Suppressor macrophage (primary cell): ENCODE measurements at places on chromosomes 16 and 17.
A peak's percentile ranks its signal among the peaks of the same experiment; 100 is the strongest.

DNA sequence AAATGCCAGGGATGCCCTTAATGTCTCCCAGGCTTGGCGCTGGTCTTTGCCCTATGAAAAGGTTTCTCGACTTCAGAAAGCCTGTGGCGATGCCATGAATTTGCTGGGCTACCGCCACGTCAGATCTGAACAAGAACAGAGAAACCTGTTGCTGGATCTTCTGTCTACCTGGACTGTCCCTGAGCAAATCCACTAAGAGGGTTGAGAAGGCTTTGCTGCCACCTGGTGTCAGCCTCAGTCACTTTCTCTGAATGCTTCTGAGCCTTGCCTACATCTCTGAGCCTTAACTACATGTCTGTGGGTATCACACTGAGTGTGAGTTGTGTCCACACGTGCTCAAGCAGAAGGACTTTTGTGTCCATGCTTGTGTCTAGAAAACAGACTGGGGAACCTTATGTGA lies 11.4 kb downstream of the CHST4 start:
- peak; percentile 54 for DNase-seq

DNA sequence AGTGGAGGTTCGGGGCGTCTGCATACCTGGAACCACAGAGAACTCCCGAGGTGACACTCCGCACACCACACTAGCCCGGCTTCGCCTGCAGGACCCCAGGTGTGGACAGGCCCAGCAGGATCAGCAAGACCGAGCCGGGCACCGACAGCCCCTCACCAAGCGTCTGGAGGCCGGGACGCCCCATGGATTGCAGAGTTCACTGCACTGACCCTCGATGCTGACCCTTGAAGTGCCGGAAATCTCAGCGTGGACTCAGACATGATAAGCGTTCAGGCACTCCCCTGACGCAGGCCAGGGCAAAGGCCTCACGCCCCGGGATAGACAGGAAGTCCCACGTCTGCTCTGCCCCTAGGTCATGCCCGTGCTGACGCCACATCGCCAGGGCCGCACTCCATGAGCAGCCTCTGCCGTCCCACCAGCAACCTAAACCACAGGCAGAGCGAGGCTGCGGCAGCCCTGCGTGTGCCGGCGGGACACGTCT lies 26.0 kb downstream of the ACSF3 start:
- DNase-seq: no peak

GRCh38 chr17:28125526-28126378 lies 83.3 kb downstream of the NLK start:
- DNase-seq: no peak

DNA sequence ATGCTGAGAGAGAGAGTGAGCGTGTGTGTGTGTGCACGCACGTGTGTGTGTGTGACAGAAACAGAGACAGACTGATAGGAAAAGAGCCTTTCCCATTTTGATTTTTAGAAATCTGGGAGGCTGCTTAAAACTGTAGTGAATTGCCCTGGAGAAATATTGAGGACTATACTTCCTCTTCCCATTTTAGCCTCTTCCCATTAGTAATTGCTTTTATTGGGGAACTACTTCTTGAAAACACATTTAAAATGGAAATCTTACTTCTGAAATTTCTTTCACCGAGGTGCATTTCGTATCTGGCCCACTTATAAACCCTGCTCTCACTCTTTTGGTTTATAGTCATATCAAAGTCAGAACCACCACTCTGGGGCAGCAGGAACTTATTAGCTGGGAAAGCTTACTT lies 47.1 kb downstream of the NUP93 start:
- peak; percentile 42 for DNase-seq

DNA sequence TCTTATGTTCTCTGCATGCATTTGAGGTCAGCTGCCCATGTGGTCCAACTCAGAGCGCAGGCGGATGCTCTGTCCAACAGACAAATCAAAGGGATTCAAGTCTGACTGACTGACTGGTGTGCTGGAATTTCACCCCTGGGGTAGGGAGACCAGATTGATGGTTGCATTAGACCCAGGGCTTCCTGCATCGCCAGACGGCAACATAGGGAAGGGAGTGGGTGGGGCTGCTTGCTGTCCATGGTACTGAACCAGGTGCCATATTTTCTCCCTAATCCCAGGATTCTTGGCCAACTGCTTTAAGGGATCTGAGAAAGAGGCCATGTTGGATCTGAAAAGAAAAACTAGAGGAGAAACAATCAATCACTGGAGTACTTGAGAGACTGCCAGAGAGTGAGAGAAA lies 332.0 kb downstream of the XYLT1 start:
- DNase-seq: no peak

DNA sequence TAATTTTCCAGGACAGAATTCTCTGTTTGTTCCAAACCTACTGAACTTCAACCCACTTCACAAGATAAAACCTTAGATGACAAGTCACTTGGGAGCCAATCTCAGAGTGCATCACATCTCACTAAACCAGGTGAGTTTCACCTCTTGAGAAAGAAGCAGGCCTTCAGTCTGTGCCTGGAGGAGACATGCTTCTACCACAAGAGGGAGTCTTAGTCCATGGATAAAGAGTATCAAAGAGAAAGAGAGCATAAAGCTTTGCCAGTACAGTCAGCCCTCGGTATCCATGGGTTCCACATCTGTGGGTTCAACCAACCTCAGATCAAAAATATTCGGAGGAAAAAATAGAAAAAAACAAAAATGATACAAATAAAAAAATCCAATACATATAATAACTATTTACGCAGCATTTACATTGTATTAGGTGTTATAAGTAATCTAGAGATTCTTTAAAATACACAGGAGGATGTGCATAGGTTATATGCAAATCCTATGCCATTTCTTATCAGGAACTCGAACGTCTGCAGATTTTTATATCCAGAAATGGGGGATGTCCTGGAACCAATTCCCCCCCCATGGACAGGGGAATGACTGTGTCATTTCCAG lies 37.7 kb downstream of the DUSP14 start:
- DNase-seq: peak; percentile 31

DNA sequence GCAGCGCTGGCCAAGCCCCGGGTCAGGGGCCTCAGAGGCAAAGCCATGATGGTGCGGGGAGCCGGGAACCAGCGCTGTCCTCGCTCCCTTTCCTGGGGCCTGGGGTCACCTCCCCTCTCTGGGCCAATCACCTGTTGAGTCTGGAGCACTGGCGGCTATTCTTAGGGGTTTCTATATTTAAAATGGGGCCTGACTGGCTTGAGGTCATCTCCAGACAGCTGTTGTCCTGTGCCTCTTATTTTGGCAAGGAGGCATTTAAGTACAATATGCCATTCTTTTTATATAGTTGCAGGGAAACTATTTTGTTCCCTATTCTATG lies at the start of gene COX6A2:
Gene COX6A2, minus strand, starts transcription at position 82 of the 319 bp plus-strand sequence. Its CDS starts 35 bp downstream, at position 47.
- no peak for DNase-seq

GRCh38 chr16:12494661-12495060 lies 309.0 kb downstream of the CPPED1 start:
- no peak for DNase-seq

DNA sequence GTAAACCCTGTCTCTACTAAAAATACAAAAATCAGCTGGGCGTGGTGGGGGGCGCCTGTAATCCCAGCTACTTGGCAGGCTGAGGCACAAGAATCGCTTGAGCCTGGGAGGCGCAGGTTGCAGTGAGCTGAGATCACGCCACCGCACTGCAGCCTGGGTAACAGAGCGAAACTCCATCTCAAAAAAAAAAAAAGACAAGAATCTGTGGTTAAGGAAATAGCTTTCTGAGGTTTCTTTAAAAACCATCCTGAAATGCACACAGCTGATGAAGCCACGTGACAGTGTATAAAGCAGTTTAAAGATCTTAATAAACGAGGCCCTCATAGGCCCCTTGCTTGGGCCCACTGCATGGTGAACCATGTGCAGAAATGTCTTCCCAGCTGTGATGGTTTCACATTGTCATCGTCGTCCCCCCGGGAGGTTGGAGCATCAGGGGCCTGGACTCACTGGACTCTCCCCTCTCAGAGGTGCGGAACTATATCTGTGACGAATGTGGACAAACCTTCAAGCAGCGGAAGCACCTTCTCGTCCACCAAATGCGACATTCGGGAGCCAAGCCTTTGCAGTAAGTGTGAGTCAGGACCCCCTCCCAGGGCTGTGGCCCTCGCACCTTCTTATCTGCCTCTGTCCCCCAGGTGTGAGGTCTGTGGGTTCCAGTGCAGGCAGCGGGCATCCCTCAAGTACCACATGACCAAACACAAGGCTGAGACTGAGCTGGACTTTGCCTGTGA lies 16.2 kb downstream of the ZNF276 start:
- DNase-seq: no peak

DNA sequence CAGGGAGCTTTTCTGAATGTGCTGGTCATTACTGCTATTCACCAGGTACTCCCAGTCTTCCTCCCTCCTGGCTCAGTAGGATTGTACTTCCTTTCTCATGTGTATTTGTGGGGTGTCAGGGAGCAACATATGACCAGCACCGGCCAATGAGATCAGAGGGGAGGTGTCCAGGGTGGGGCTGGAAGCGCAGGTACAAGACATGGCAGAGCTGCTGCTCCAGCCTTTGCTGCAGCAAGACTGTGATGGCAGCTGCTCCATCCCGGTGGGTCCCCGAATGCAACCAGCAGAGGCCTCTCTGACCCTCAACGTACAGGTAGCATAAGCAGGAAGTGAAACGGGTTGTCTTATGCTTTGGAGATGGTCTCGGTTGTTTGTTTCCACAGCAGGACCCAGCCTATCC lies 53.8 kb upstream of the CACNG5 start:
- DNase-seq: no peak

GRCh38 chr17:75285123-75285522 lies 4.1 kb downstream of the SLC25A19 start:
- no peak for DNase-seq

DNA sequence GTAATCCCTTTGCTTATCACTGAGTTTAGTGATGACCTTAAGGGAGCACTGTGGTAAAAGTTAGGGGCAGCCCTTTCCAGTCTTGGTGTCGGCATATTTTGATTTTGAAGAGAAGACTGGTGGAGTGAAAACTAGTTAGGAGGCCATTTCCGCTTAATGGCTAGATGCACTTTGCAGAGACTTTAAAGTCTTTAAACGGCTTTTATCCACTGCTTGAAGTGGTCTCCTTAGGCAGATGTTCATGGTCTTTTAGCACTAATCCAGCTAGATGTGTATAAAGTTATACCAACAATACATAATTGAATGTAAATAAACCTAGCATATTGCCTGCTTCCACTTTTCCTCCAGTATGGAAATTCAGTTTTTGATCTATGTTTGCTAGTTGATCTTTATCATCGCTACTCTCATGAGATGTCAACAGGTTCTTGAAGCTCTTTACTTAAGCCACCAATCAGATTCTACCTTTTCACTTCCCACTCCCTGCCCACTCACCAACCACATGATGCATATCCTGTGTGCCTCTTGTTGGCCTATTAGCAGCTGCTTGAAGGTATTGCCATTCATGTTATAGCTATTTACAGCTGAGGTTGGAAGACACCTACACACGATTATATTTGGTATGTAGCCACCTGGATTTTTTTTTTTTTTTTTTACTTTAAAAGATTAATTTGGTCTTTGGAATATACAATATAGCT lies 132.0 kb downstream of the NLK start:
- DNase-seq: no peak

DNA sequence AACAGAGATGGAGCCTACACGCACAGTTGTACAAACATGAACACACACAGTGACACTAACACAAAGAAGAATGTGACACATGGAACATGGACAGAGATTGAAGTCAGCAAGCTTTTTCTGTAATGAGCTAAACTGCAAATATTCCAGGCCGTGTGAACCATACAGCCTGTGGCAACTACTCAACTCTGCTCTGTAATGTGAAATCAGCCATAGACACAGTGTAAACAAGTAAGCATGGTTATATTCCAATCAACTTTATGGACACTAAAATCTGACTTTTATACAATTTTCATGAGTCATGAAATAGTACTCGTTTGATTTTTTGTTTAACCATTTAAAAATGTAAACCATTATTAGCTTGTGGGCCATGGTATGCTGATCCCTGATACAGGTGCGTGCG lies 120.2 kb downstream of the SMG6 start:
- no peak for DNase-seq

GRCh38 chr17:79039171-79039570 lies 15.2 kb downstream of the C1QTNF1 start:
- DNase-seq: no peak

- peak; percentile 49 for DNase-seq
Measured at GRCh38 chr17:64982139-64982915, 63.0 kb upstream of the LRRC37A3 start.

GRCh38 chr16:50697881-50698767 lies 4.7 kb downstream of the NOD2 start:
- DNase-seq: peak; percentile 77

- no peak for DNase-seq
Measured at GRCh38 chr16:85611194-85611443, 2.0 kb upstream of the GSE1 start.

DNA sequence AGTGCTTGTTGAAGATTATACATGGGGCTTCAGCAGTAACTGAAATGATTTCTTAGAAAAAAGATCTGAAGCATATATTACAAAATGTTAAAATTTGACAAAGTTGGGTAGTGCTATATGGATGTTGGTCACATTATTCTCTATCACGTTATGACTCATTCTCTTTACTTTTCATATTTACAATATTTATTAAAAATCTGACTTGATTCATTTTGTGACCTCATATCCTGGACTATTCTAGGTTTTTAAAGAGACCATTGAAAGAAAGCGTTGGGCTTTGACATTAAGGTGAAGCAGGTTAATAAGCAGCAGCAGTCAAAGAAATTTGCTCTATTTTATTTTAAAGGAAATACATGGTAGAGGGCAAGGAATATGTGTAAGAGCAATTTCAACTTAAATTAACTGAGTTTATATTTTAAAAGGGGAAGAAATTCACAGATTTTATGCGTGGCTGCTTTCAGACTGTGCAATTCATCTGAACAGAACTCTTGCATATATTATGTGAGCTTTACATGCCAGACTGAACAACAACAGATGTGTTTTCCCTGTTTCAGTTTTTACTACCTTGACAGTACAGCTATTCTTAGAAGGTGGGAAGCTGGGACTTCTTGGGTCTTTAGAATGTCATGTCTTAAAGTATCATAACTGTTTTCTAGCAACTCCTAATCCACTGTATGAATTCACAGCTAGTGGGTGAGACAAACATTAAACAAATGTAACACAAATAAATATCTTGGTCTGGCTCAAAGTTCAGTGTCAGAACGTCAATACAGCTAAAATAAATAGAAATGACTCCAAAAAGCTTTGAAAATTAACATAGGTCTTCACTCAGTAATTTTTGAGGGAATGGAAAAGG lies 10.4 kb upstream of the FAM20A start:
- DNase-seq: no peak

DNA sequence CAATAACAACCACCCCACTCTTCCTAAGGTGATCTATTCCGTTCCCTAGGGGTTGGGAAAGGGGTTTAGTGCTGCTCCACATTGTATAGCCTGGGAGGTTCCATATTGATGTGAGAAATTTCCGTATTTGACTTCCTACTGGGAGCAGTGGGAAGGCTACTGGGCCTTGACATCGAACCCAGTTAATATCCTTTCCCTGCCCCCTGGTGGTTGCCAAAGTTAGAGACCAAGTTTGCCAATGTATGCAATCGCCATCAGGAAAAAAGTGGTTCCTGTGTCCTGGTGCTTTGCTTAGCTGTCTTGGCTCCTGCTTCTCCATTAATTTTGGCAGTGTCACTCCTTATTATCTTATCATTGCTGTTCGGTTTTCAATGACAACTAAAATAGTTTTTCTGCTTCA lies 914.9 kb downstream of the KCNJ2 start:
- peak; percentile 47 for DNase-seq

GRCh38 chr16:24854607-24855171 lies 8.9 kb downstream of the SLC5A11 start:
- DNase-seq: no peak
